Fibroblast of upper back skin (primary cell): ENCODE measurements at places on chromosomes 16 and 17.

DNA sequence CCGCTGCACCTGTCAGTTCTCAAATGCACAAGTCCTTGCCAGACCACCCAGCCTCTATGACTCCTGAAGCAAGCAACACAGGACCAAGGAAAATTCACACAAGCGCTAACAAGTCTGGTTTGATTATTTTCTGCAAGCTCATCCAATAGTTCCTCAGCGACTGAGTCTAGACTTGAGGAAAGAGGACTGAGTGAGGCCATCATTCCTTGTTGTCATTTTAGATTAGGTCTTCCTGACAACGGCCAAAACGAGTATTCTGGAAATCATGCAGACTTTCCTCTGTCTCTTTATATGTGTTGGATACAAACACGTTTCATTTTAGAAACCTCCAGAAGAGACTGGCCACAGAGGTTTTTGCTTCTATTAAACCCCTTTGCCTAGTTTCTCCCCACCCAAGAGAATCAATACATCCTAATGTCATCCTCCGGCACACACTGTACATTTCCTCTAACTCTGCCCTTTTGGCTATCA lies 561 bp downstream of the CCDC47 start:
- DNase-seq: no peak

- DNase-seq: no peak
These were observed 8.8 kb downstream of the ITGAL start for GRCh38 chr16:30481381-30481780.

GRCh38 chr16:35637683-35638082 lies 2178.3 kb downstream of the TP53TG3F start:
- DNase-seq: no peak

DNA sequence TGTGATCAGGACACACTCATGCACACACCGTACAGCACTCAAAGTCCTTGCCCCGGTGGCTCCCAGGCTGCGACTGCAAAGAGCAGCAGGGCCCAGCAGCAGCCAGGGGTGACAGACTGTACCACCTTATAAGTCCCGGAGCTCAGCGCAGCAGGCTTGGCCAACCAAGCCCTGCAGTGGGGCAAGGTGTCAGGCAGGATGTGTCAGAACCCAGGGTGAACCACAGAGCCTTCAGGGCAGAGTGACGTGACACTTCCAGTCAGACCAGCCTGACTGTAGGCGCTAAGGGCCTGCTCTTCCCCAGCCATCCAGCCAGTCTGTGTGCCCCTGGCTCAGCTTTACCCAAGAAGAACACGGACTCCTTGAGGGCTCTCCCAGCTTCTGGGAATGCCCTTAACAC lies 204.1 kb downstream of the COPRS start:
- no peak for DNase-seq

DNA sequence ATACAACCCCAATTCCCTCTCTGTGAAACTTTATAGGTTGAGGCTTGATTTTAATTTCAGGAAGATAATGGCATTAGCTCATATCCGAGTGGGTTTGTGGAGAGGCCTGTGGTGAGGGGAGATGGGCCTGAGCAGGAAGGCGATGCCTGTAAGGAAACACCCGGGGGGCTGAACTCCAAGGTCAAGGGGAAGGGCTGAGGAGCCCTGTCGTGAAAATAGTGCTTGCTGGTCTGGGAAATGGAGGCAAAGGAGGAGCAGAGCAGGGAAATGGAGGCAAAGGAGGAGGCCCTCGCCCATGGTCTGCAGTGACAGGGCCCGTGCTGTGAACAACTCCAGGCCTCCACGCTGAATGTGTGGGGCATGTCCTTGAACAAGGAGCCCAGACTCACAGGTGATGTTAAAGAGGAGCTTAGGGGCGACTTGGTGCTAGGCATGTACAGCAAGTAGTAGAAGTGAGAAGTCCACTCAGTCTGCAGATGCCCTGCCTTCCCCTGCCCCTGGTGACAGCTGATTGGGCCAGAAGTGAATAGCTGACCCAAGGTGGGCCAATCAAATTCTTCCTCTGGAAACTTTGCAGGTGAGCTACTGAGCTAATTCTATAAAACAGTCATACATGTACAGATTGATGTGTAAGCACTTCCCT lies 38.1 kb downstream of the MRPS23 start:
- DNase-seq: no peak

DNA sequence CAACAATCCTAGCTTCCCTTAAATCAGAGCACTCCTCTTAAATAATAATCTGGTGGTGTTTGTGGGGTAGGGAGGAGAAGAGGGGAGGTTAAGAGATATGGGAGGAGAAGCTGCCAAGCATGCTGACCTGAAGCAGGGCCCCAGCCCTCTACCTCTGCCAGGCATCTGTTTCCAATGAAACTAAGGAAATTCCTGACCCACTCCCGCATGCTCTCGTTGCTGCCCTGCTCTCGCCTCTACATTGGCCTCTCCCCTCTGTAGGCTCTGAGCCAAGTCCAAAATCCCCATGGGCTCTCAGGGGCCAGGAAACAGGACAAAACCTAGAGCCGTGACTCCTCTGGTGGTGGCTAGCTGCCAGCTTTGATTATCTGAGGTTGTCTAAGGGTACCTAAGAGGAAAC lies 559.5 kb upstream of the CDH11 start:
- peak; percentile 59 for DNase-seq

DNA sequence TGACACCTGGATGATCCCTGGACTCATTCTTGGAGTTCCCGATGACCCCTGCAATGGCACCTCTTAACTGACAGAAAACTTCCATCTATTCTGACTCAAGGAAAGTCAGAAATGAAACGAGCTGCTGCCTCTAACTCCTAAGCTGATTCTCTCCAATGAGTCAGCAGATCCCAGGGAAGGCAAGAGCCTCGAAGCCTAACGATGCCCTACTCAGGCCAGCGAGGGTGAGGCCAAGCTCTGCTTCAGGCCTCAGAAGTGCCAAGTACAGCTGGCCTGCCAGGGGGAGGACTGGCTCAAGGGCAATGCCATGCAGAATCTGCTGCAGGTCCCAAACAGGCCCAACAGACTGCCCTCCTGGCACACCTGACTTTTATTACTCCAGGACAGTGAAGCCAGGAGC lies 36.3 kb downstream of the PLXDC1 start:
- DNase-seq: peak; percentile 54

DNA sequence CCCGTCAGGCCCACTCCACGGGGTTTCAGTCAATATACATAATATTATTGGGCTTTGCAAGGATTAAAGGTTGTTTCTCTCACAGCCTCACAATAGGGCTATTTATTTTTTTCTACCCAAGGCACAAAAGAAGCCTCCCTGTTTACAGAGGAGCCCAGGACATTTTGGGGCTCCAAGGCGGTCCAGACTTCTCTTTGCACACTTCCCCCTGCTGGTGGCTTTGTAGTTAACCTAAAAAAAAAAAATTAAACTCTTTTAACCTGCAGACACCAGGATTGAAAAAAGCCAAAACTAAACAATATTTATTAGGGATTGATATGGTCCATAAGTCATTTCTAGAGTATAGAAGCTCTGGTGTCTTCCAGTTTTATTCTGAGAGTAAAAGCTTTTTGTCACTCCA lies 169.7 kb upstream of the ZFHX3 start:
- no peak for DNase-seq
